ENCODE measurements at places on chromosomes 3 and 15. TPM values are rescaled to one million over a fixed set of nuclear protein-coding genes. Genes with fewer than 3 reads are reported as not detected.

Gene THSD4
- 5.7 TPM for total RNA-seq

Gene MYL3
- total RNA-seq: 2.8 TPM

Gene GOLGA6D
- total RNA-seq: 0.21 TPM

Gene IL17RB
- total RNA-seq: 8.4 TPM

Gene TXNRD3
- total RNA-seq: 9.9 TPM

Gene TTC21A
- total RNA-seq: 5.8 TPM

Gene CTSH
- total RNA-seq: 48.2 TPM

Gene MEX3B
- total RNA-seq: 5.6 TPM

Gene WNT5A
- 1.4 TPM for total RNA-seq

Gene STAB1
- 0.32 TPM for total RNA-seq
